Hematopoietic multipotent progenitor cell treated with erythropoietin and hydrocortisone succinate and interleukin-3 and kit ligand, for 15 days (in vitro differentiated cells): ENCODE measurements at places on chromosomes 4 and X.

DNA sequence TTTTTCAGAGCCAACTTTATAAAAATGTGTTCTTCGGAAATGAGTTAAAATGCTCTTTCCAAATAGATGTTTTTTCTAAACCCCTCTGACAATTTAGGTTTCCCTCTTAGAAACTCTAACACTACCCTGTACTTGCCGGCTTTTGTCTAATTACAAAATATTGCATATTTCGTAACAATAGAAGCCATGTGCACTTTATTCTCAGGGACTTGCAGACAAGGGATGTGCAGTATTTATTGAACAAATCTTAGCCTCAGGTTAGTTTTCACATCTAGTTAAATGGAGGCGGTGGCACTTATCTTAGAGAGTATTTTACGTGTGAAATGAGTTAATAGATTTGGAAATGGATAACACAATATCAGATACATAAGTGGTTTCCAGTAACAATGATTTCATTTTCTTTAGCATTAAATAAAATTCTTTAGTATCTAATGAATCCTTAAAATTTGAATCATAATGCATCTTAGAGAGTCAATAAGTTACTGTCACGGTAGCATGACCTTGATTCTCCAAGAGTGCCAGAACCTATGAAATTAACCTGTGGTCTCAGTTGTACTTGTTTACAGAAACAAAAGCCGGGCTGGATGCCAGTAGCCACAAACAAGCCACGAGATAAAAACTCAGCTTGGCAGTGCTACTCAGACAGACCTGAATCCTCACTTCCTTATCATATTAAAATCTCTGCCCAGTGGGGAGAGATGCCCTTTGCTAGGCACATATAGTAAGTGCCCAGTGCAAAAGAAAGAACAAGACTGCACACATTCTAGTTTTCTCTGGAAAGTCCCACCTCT, 772 bp upstream of the PABPC4L start:
- no peak for DNase-seq

- DNase-seq, result no peak
Observed at GRCh38 chr4:99047710-99048109, 40.9 kb downstream of the ADH5 start.

DNA sequence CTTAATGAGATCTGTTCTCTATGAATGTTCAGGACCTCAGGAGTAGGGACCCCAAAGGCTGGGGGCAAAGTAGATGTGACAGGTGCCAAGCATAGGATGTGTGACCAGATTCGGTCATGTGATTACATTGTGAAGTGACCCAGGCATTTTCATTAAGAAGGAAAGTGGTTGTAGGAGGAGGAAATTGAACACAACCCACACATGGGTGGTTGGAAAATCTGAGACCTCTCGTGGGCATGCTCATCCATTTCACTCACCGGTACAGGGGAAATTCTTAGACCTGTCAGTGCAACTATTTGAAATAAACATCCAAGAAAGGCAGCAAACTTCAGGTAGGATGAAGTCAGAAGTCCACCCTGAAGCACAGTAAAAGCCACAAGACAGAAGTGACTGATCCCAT, 43.5 kb upstream of the CD99 start:
- no peak for DNase-seq

DNA sequence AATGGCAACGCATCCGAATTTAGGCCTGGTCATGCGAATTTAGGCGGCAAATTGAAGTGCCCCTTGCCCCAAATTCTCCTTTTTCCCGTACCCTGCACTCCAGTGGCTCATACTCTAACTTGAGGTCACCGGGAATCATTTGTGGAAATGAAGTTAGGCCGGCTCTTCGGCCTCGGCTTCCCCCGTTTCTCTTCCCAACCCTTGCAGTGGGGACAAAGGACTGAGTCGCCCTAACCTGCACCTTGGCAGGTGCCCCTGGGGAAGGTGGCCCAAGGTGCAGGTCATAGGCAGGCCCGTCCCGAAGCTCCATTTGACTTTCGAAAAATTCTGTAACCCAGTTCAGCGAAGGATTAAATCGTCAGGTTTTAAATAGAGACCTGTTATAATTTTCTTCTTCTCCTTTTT, 811 bp downstream of the SRD5A3 start:
- no peak for DNase-seq

- no peak for DNase-seq
Observed at GRCh38 chr4:145984563-145984962, 45.9 kb upstream of the ZNF827 start.
